Posterior cingulate gyrus (tissue), 11 donors: ENCODE measurements at places on chromosomes 3 and 15.
A peak's percentile ranks its signal among the peaks of the same experiment; 100 is the strongest.

GRCh38 chr15:60788692-60789103 lies 309.8 kb upstream of the ICE2 start:
- DNase-seq = no peak

GRCh38 chr15:66221126-66221525 lies 32.4 kb downstream of the MEGF11 start:
- DNase-seq = peak; percentile 63

- no peak for DNase-seq
Observed at GRCh38 chr3:11145888-11146287, 8.4 kb upstream of the HRH1 start.

DNA sequence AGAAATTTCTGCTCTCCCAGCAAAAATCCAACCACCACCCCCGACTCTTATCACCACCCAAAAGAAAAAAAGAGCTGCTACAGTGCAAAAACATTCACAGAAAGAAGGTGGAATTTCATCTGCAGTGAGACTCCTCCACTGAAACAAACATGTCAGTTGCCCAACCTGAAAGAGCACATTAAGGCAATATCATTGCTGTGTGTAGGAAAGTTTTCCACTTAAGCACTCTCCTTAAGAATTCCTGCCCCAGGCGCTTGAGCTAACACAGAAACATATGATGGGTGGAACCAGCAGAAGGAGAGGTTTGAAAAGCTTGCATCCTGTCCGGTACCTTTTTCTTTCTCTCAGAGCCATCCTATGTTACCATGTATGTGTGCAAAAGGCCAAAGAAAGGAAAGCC lies 200.8 kb upstream of the GADL1 start:
- DNase-seq = no peak

- peak; percentile 3 for DNase-seq
Observed at GRCh38 chr3:38620236-38620635, 29.3 kb downstream of the SCN5A start.

DNA sequence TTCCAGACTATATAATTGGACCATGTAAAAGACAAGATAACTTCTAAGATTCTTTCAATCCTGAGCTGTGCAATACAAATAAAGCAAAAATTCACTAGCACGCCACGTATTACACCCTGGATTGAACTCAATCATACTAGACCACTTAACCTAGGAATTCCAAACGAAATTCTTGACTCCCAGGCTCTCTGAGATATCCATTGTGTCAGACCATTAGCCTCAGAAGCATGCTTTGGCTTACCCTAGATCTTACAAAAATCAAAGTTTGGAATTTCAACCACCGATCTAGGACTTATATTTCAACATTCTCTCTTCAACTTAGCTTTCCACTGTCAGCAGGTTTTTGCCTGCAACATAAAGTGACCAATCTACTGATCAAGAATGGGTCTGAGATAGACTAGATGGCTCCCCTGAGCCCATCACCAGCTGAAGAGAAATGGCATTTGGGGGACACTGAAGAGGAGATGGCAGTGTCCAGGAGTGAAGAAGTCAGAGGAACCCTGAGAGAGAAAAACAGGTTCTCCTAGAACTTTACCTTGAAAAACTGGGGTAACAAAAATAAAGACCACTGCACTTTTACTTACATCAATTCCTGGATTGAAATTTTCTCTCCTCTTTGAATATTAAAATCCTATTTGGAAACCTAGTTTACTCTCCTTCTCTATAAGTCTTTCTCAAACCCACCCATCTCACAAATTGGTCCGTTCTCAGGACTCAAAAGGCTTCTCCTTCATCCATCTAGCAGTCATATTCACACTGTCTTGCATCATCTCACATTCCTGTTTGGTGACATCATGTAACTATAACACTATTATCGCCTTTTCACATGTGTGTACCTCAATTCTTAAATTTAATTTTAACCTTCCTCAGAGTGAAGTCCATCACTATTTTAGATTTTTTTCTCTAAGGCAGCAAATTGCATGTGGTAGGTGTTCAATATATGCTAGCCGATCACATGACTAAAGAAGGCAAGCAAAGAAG lies 18.5 kb downstream of the CPNE4 start:
- DNase-seq = no peak

GRCh38 chr15:90063770-90064247 lies 38.5 kb downstream of the IDH2 start:
- DNase-seq = no peak

DNA sequence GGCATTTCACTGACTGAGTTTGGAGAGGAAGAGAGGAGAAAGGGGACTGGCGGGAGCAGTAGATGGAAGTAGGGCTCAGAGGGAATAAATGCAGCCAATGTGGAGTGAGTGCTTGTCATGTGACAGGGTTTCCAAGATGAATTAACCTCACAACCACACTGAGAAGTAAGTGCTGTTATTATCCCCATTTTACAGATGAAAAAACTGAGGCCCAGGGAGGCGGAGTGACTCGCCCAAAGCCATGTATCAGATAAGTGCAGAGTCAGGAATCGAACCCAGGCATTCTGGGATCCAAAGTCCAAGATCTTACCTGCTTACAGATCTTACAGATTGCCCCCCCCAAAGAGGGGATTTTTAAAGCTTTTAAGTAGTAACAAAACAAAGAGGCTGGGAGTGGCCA lies 207.2 kb downstream of the SHQ1 start:
- DNase-seq = no peak

GRCh38 chr3:85960793-85961192 lies 1002.0 kb downstream of the CADM2 start:
- no peak for DNase-seq

GRCh38 chr3:14142567-14143270 lies 17.9 kb downstream of the TMEM43 start:
- no peak for DNase-seq

DNA sequence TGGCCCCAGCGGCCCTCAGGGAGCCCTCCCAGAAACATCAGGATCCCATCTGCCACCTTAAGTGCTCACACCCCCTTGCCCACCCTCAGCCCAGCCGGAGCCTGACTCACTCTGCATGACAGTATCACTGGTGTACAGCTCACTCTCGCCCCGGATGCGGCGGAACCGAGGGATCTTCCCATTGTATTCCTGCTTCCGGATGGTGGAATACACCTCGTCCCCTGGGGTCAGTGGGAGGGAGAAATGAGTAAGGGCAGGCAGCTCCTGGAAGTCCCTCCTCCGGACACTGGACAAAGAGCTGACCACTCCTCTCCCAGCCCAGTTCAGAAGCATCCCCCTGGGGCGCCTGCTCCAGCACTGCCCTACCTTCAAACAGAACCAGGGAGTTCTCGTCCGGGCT lies 16.5 kb downstream of the SEMA7A start:
- no peak for DNase-seq

DNA sequence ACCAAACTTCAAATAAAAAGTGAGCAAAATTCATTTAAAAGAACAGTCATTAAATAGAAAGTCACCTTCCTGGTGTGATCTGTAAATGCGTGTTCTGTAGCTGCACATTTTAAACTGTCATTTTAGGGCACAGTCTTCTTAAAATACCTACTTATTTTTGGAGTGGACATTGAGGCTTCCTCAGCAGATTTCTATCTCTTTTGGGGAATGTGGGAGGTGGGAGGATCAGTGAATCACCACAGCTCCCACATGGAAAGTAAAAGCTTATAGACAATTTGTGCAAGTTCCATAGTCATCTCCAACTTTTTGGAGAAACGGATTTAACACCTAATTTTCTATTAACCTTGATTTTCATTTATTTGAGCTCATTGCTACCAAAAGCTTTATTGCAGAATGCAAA lies 21.0 kb upstream of the MOBP start:
- no peak for DNase-seq

DNA sequence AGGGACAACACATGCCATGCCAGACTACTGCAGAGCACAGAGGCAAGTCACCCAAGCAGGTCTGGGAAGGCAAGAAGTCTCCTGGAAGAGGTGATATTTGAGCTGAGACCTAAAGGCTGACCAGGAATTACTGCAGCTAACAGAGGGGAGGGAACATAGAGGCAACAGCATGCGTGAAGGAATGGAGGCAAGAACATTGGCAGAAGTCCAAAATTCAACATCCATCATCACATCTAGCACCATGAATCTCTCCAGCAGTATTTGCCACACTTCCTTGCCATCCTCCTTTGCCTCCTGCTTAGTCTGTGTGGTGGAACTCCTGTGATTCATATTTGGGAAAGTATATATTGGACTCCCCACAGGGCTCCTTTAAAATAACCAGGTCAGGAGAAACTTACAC lies 870 bp upstream of the TSEN2 start:
- no peak for DNase-seq

GRCh38 chr15:95932676-95933075 lies 397.8 kb upstream of the NR2F2 start:
- DNase-seq = no peak

GRCh38 chr15:63211549-63211948 lies 22.1 kb downstream of the RAB8B start:
- DNase-seq = no peak

GRCh38 chr3:128482175-128482574 lies 10.8 kb downstream of the GATA2 start:
- DNase-seq = no peak

GRCh38 chr15:40108061-40108854 lies 421 bp downstream of the BMF start:
- no peak for DNase-seq

DNA sequence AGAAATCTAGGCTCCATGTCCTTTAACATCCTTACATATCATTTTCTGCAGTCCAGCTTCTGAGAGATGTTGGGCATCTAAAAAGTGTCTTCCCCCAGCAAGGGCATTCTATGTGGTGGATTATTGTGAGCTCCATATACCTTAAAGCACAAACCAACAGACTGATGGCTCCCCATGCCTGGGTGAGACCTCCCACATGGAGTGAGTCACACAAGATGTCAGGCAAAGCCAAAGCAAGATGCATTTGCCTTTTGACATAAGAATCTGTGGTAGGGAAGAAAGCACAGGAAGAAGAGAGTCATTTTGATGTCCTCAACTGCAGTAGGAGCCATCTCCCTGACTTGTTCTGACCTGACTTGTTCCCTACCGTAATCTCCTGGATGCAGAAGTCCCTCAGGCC lies 238.7 kb upstream of the EIF1B start:
- no peak for DNase-seq

DNA sequence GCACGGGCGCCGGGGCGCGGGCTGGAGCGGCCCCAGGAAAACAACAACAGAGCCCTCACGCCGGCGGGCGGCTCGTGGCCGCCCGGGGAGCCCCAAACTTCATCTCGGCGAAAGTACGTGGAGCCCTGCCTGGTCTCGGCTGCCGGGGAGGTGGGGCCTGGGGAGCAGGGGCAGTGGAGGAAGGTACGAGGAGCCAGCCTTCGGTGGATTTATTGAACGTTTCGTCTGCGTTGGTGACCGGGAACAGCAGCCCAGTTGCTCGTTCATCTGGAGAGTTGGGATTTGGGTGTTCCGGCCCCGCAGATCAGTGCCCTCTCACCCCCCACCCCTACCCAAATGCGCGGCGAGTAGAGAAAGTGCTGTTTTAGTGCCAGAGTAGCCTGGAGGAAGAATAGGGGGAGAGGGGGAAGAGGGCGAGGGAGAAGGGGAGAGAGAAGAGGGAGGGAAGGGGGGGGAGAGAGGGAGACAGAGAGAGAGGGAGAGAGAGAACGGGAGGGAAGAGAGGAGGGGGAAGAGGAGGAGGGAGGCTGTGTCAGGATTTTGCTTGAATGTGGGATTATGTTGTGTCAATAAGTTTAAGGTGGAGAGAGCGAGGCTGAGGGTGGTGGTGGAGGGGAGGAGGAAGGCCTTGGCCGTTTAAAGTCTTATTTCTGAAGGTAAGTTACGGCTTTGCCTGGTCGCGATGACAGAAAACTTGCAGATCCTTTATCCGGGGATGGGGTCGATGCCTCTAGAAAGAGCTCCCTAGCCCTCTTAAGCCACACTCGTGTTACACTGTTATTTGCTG lies 970 bp downstream of the BBX start:
- DNase-seq = no peak

DNA sequence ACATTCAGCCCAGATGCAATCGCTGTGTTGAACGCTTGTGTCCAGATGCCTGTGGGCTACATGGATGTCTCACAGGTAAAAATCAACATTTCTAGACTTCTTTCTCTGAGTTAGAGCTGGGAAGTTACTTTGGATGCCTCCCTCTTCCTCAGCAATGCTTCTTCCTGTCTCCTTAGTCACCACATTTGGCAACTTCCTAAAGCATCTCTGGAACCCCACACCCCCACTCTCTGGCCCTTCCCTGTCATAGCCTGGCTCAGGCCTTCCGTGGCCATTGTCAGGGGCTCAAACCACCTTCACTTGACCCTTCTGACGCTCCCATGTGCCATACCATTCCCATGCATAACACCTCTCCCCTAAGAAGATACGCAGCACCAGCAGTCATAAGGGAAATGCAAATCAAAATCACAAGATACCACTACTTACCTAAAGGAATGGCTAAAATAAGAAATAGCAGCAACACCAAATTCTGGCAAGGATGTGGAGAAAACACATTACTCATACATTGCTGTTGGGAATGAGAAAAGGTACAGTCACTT lies 21.6 kb upstream of the RGMA start:
- DNase-seq = no peak

DNA sequence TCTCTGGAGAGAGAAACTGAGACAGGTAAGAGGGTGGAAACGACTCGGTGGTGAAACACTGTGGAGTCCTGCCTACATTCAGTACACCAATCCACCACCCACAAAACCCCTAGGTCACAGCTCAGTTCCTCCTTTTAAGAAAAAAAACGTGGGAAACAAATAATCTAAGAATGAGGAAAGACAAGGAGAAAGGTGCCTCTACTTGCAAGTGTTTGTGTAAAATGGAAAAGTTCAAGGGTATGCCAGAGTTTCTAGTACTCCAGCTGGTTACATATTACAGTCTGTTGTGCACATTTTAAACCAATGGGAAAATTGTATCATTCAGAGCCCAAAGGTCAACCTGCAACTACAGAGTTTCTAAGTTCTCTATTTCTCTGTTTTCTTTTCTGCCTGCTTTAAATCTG lies 32.2 kb downstream of the HGD start:
- DNase-seq = no peak

GRCh38 chr3:76487446-76487845 lies 552.5 kb upstream of the ROBO2 start:
- DNase-seq = no peak

DNA sequence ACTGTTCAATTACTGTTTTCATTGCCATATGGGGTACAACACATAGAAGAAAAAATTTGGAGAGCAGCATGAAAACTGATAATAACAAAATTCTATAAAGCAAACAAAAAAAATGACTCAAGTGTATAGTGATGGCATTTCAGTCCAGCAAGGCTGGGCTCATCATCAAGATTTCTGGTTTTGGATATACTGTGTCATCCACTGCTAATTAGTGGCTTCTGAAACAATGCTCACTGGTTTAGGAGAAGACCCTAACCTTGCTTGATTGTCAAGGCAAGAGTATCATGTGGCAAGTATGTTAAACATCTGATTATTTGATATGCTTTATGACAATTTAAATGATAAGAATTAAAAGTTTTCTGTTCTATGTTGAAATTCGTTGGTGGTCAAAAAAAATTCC lies 96.9 kb downstream of the RFX7 start:
- no peak for DNase-seq

DNA sequence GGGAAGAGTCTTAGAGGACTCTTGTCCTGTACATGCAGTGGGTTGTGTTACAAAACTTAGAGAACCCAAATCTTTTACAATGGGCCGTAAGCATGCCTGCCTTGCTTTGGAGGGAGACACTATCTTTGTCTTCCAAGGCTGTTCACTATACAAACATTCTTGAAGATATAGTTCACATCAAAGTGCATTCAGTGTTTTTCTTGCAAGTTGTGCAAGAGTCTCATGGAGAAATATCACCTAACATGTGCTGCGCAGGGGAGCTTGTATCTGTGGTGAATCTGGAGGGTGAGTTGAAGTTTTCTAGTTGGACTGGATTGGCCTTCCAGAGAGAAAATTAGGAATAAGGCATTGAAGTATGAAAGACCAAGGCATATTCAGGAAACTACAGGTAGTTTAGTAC lies 7.8 kb upstream of the PRTG start:
- no peak for DNase-seq
